Urinary bladder (tissue), 4 donors: ENCODE measurements at places on chromosomes 4 and X. TPM values are rescaled to one million over a fixed set of nuclear protein-coding genes. Genes with fewer than 3 reads are reported as not detected.

GRCh38 chr4:4720646-4721045 lies 138.8 kb upstream of the MSX1 start:
- DNase-seq, result no peak

DNA sequence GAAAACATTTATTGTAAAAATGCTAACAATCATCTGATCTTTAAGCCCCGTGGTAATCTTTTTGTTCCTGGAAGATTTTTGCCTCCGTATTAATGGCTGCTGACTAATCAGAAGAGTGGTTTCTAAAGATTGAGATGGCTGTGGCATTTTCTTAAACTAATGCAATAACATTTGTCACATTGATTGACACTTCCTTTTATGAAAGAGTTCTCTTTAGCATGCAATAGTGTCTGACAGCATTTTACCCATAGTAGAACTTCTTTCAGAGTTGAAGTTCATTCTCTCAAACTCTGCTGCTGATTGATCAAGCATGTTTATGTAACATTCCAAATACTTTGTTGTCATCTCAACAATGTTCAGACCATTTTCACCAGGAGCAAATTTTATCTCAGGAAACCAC lies 26.8 kb upstream of the UGT2B4 start:
- no peak for DNase-seq

DNA sequence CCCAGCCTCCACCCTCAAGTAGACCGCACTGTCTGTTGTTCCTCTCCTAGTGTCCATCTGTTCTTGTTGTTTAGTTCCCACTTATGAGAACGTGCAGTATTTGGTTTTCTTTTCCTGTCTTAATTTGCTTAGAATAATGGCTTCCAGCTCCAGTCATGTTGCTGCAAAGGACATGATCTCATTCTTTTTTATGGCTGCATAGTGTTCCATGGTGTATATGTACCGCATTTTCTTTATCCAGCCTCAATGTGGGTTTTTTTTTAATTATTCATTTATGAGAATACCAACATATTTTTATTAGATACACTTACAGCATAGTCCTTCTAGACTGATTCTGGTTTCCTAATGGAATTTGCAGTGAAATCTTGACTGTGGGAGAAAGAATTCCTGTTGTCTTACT lies 1.3 kb downstream of the VMA21 start:
- DNase-seq, result no peak

Gene DGKK
- polyA plus RNA-seq, result 0.08 TPM

DNA sequence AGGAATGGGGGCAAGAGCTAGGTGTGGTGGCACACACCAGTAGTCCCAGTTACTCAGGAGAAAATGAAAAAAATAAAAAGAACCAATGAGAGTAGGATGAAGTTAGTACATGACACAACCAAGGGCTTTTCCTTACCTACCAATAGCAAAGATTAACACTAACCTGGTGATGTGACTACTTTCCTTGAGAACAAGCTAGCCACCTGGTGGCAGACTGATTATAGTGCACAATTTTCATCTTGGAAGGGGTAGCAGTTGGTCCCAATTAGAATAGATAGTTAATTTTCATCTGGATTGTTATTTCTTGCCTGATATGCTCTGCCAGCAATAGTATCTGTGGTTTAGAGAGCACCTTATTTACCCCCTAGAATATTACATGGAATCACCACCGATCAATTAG lies 1216.8 kb upstream of the PABPC4L start:
- DNase-seq, result no peak

DNA sequence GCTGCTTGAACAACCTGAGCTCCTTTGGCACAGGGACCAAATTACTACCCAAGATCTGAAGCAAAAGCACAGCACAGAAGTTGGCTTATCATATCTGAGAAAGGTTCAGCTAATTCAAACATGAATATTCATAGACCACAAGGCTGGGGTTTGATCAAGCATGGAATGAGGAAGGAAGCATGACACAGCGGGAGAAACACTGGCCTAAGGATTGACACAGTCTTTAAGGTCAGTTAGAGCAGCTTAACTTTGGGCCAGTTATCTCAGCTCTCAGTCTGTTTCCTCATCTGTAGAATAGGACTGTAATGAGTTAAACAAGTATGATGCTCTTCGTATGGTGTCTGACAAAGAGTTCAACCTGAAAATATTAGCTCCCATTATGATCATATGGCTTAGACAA lies 88.5 kb upstream of the CBR4 start:
- no peak for DNase-seq

- no peak for DNase-seq
Measured at GRCh38 chr4:1487761-1488160, 81.5 kb upstream of the NKX1-1 start.

- no peak for DNase-seq
Measured at GRCh38 chrX:9864011-9864410, 77.8 kb downstream of the SHROOM2 start.

DNA sequence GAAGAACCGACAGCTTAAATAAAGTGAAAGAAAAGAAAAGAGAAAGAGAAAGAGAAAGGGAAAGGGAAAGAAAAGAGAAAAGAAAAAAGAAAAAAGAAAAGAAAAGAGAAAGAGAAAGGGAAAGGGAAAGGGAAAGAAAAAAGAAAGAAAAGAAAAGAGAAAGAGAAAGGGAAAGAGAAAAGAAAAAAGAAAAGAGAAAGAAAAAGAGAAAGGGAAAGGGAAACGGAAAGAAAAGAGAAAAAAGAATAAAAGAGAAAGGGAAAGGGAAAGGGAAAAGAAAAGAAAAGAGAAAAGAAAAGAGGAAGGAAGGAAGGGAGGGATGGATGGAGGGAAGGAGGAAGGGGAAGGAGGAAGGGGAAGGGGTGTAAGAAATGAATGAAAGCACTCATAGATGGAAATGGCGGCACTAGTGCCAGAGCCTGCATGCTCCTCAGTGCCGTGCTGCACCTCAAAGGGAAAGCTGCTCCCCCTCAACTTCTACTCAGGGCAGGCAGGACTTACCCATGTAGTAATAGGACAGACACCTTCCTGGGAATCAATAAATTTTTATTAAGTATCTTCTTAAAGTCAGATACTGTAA lies 70.7 kb downstream of the AFAP1 start:
- no peak for DNase-seq

DNA sequence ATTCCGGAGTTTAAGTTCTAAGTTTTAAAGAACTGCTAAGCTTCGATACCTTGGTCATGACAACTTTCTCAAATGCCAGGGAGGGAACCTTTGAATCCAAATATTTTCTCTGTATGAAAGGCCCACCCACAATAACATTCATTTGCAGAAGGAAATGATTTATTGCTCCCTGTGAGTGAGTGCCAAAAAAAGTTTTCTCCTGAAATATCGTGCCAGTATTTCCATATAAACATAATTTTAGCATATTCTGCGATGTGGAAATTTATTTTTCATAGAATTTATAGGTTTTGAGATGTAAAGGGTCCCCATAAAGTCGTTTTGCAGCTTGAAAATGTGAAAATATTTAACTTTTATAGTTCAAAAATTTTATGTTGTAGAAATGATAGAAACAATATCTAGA lies 53.9 kb downstream of the BMPR1B start:
- no peak for DNase-seq

Gene TMEM154
- 2.0 TPM for polyA plus RNA-seq

Gene VEGFD
- 0.94 TPM for polyA plus RNA-seq

- no peak for DNase-seq
Measured at GRCh38 chr4:150068300-150068960, 9.8 kb upstream of the DCLK2 start.

Gene IL9R
- polyA plus RNA-seq, result 2.0 TPM

Gene DDX53
- polyA plus RNA-seq, result not detected

DNA sequence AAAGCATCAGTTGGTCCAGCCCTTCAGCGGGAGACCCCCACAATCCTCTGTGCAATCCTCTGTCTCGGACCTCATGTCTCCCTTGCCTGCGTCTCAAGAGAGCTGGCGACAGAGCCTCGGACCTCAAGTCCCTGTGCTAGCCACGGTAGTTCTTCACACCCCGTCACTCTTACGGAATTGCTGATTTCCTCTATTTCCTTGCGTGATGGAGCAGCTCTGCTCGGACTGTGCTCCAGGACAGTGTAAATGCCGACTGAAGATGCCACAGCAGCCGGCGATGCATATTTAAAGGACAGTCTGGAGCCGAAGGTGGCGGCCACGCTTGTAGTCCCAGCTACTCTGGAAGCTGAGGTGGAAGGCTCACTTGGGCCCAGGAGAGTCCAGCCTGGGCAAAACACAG lies 1.9 kb downstream of the GRK4 start:
- DNase-seq, result no peak

- no peak for DNase-seq
Measured at GRCh38 chrX:7307720-7308119, 159.8 kb upstream of the PUDP start.

DNA sequence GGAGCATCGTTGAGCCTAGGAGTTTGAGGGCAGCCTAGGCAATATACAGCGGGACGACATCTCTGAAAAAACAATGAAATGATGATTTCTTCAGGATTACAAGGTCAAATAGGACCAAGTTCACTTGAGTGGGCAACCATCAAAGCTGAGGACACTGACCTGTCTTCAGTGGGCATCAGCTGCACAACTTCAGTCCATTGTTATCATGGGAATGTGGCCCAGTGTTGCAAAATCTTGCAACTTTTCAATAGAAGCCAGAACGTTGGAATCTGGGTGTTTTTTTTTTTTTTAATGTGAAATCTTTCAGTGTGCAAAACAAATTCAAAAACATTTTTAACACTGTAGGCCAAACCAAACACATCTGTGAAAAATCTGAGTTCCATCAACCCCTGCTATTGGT lies 155.4 kb upstream of the PLAC1 start:
- DNase-seq, result no peak

GRCh38 chr4:169627307-169627706 lies 6.9 kb downstream of the CLCN3 start:
- DNase-seq, result no peak

Gene SH3BP2
- 18.8 TPM for polyA plus RNA-seq

DNA sequence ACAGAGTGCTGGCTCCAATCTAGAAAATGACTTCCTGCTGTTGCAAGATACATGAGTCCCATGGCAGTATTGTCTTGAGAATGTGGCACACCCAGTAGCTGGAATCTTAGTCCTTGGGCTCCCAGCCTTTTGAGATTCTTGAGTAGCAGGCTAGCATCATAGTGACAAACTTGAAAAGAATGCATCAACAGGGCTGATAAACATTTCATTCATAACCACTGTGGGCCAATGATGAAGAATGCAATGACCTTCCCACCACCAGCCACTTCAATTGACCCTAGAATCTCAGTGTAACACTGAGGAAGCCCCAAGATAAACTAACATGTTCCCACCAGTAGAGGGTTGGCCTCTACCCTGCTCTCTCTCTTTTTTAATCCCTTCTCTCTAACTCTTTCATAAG lies 329.3 kb downstream of the GBA3 start:
- no peak for DNase-seq

GRCh38 chrX:140318296-140318695 lies 186.6 kb downstream of the SOX3 start:
- DNase-seq, result no peak

Gene TRAM1L1
- 2.6 TPM for polyA plus RNA-seq

DNA sequence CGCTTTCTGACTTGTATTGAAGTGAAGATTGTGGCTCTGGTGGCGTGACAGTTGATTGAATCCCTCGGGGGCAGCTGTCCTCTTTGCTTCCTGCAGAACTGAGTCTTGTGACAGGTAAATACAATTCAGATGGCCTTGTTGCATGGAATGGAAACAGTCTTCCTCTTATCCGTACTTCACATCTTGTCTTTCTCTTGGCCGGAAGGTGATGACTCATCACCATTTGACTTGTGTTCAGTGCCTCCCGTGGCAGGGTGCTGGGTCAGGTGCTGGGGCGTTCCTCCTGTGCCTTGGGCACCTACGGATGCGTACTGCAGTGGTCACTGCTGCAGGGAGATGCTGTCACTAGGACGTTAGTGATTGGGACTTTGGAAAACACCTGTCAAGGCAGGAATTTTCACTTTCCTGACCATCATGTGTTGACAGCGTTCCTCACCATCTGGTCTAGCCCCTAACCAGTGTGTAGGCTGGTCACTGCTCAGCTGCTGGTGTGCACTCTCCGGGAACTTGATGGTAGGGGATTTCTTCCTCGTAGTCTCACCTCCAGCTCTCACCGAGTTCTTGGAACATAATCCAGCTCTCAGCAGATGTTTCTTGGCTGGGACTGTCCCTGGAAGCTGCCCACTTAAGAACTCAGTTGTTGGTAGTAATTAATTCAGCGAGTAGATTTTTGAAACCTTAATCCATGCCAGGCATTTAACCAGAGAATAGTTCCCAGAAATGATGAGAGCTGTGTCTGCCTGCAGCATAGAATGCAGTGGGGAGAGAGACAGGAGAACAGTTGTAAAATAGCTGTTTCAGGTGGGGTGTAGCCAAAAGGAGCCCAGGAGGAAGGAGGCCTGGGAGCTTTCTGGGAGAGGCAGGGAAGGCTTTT lies 7.2 kb downstream of the TBC1D14 start:
- DNase-seq, result no peak

- no peak for DNase-seq
Measured at GRCh38 chr4:73309211-73309610, 50.6 kb upstream of the ANKRD17 start.

Gene PPP1R3F
- 9.8 TPM for polyA plus RNA-seq

Gene ARHGEF38
- polyA plus RNA-seq, result not detected

Gene LRBA
- polyA plus RNA-seq, result 11.6 TPM

DNA sequence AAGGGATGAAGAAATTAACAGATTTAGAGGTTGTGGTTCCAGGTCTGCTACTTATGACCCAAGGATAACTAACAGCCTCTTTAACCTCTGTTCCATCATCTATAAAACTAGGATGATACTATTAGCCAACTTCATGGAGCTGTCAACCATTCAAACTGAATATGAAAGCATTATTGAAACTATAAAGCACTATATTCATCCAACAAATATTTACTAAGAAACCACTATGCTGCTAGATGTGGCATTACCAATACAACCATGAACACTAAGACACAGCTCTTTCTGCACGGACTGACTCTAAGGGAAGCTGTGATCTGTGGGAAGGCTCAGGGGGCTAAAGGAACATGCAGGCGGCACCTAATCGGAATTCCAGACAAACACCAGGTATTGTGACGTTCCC lies 66.0 kb downstream of the APBB2 start:
- DNase-seq, result no peak

DNA sequence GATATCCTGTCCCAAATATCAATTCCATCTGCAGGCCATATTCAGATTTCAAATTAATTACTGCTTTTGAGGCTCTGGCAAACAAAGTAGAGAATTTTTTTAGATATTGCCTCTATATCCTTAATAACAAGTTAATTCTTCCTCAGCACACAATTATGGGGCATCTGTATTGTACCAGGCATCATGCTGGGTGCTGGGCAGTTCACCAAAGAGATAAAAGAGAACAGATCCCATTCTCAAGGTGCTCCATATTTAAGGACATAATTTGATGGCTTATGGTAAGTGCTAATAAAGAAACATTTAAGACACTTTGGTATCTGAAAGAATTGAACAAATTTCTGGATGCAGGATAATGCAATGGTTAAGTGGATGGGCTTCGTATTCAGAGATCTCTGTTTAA lies 65.8 kb downstream of the SPCS3 start:
- no peak for DNase-seq
